NCI-H226 (cell line): ENCODE measurements at places on chromosomes 6 and 20.

DNA sequence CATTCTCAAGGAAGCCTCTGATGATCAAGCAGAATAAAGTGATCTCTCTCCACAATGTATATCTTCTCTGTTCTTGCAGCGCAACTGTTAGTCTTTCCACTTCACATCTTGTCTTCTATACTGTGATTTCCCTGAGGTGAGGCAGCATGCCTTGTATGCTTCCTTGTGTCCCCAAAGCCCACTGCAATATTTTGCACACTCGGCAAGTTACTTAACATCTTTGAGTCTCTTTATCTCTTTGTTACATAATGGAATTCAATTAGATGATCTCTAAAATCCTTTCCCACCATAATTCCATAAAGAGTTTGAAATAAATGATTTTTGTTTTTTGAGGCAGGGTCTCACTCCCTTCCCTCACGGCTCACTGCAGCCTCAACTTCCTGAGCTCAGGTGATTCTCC lies 40.4 kb upstream of the ALDH8A1 start:
- no peak for DNase-seq

- DNase-seq, result no peak
Measured at GRCh38 chr20:60648556-60648955, 603.5 kb upstream of the CDH4 start.

- peak; percentile 52 for DNase-seq
Measured at GRCh38 chr20:20731945-20732296, 19.5 kb upstream of the RALGAPA2 start.

DNA sequence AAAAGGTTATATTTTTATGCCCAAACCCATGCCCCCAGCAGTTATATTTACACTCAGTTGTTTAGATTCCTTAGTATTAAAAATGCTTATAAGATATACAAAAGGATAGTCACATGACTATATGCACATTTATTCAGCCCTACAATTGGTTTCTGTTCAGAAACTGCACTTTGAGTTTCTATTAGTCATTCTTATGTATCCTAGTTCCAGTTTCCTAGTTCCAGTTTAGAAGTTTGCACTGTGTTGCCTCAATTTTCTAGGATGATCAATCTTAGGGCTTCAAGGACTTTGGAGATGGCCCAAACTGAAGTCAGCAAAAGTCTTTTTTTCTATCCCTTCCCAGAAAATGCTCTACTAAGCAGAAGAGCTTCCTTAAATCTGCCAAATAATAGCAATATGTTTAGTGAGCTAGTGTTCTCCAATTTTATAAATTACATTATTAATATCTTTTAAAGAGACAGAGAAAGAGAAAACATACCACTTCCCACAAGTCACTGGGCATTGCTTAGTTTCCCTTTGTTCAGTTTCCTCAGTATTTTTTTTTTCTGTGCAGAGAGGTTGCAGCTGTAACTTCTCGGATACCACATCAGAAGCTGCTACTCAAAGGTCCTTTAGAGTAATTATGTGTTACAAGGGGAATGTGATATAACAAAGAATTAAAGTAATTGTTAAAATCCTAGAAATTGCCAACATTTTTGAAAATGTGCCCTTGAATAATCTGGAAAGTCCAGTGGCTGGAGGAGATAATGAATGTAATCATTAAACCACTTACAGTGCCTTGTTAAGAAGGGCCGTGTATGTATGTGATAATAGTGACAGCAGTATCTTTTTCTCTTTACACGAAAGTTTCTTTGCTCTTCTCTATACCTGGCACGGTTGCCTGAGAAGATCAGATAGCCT lies 138.8 kb downstream of the KHDRBS2 start:
- no peak for DNase-seq

DNA sequence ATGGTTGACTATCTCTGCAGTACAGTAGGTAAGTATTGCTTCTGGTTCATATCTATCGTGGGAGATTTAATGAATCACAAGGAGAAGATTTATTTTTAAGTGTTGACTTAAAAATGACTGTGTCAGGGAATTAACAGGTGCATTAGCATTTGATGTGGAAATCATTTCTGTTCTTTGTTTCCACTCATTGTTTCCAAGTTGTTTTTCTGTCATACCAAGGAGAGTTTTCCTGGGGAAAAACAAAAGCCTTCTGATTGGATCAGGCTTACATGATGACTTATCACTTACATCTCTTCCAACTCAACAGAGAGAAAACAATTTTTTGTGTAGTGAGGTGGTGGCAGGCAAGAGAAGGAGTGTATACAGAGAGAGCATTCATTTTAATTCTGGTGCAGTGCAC lies 686.4 kb downstream of the HTR1B start:
- no peak for DNase-seq

GRCh38 chr6:66851930-66852329 lies 1144.9 kb upstream of the EYS start:
- no peak for DNase-seq

DNA sequence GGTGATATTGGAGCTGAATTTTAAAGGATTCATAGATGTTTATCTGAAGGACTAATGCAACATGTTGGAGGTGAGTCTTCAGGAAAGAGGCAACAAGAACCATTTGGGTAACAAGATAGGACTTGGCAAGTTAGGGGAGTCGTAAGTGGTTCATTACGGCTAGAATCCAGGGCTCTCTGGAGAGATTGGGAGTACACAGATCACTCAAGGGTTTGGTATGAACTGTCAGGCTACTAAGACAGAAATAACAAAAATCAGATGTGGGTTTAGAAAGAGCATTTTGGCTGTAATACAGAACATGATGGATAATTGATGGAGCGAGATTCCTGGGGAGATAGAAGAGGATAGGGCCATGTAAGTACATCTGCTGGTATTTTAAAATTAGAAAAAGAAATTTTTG lies 86.3 kb upstream of the ESR1 start:
- DNase-seq, result no peak

DNA sequence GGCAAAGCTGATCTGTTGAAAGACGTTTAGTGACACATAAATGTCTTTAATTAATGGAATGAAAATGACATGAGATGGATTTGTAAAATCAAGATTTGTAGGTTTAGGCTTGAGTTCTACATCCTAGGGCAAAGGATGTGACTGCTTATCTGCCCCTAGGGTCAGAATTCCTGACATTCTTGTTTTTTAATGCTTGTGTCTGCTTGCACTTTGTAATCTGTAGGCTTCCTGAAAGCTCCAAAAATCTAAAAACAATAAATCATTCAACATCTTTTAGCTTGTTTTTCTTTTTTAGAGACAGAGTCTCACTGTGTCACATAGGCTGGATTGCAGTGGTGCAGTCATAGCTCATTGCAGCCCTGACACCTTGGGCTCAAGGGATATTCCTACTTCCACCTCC lies 107.9 kb upstream of the MLIP start:
- DNase-seq, result no peak

DNA sequence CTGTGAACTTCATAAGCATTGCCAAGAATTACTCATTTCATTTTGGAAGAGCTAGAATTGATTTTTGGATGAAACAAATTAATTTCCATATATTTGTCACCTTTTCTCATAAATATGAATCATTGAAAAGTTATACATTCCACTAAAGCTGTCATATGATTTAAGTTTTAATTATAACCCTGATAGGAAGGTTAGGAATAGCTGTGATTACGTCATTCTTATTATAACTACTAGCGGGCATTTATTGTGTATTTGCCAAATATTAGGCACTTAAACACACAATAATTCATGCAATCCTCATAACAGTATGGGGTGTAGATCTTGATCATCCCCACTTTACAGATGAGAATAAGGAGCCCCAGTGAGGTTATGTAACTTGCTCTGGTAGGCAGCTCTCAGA lies 77.4 kb upstream of the ENPP5 start:
- DNase-seq, result no peak

DNA sequence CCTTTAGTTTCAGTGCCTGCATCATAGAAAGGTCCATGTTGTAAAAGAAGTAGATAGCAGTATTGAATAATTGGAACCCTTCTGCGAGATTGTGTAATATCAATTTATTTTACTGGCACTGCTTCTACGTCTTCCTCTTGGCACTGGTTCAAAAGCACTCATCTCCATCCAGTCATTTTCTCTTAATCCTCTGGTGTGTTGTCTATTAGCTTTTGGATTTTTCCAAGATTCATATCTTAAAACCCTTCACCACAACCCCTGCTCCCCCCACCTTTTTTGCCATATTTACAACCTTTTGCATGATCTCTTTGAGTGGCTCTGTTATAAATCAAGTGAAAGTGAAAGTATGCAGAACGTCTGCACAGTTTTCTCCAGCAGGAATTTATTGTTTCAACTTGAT lies 76.6 kb upstream of the HSF2 start:
- no peak for DNase-seq

DNA sequence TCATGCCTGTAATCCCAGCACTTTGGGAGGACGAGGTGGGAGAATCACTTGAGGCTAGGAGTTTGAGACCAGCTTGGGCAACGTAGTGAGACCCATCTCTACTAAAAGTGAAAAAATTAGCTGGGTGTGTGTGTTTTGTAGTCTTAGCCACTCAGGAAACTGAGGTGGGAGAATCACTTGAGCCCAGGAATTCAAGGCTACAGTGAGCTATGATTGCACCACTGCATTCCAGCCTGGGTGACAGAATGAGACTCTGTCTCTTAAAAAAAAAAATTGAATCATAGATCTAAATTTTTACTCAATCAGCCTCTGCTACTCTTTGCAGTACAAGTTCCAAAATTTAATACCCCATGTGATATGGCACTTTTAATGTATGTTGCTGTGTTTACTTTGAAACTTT lies 121.6 kb downstream of the ARMC2 start:
- no peak for DNase-seq

- peak; percentile 26 for DNase-seq
Measured at GRCh38 chr20:50012282-50013263, 29.8 kb downstream of the SNAI1 start.

DNA sequence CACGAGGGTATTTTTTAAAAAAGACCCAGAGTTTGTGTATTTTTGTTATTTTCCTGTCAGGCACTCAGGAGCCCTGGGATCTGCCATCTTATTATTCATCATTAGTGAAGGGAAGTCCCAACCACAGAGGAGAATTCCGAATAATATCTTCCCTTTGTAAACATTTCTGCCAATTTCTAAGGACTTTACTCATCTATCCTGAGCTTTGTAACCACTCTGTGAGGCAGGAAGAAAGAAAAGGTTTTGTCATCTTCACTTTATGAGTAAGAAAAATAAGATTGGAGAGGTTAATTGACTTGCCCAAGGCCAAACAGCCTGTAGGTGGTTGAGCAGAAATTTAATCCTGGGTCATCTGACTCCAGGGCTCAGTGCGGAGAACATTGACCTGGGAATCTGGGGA lies 23.0 kb upstream of the IYD start:
- peak; percentile 34 for DNase-seq

GRCh38 chr20:40317156-40317790 lies 371.8 kb downstream of the MAFB start:
- no peak for DNase-seq

DNA sequence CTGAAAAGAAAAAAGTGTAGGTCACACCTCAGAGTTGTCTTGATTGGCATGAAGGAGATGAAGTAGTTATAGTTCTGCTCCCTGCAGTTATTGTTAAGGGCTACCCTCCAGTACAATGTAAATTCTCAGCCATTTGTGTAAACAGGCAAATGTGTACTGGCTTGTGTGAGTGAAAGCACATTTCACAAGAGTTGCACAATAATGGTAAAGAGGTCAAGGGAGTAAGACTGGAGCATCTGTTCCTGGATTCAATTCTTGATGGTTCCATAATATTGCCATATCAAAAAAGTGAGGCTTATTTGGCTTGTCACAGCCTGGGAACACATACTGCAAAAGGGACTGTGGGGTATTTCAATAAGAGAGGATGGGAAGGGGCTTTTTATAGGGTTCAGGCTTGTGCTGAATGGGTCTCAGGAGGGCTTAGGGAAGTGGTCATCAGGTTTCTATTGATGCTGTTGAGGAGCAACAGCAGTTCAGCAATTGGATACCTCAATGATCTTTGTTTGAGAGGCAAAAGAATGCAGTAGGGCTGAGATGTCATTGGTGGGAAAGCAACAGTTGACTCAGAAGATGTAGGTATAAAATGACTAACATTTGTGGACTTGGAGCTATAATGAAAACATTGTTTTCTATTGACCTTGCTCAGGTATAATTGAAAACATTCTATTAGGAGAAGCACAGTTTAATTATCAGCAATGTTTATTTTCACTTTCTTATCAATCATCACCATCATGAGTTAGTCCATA lies 402.6 kb downstream of the BCKDHB start:
- no peak for DNase-seq

GRCh38 chr20:1853473-1853872 lies 41.7 kb upstream of the SIRPA start:
- DNase-seq, result no peak

GRCh38 chr20:20413810-20414281 lies 45.9 kb downstream of the INSM1 start:
- DNase-seq, result no peak

GRCh38 chr20:13111249-13111911 lies 102.6 kb downstream of the SPTLC3 start:
- no peak for DNase-seq

DNA sequence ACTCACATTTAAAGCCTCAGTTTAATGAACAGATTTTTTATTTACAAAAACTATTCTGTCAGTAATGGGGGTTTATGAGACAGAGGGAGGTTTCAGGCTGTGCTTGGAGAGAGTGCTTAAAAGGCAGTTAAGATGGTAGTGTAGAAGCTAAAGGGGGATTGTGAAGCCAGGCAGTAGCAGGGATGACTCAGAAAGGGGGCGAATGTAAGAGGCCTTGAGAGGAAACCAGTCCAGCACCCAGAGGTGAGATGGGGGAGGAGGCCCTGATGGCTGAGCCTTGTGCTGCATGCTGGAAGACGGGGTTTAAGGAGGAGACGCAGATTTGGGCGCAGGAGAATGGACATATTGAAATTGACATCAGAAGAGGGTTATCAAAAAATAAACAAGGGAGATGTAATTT lies 6.6 kb upstream of the SERPINB9 start:
- DNase-seq, result peak; percentile 26

DNA sequence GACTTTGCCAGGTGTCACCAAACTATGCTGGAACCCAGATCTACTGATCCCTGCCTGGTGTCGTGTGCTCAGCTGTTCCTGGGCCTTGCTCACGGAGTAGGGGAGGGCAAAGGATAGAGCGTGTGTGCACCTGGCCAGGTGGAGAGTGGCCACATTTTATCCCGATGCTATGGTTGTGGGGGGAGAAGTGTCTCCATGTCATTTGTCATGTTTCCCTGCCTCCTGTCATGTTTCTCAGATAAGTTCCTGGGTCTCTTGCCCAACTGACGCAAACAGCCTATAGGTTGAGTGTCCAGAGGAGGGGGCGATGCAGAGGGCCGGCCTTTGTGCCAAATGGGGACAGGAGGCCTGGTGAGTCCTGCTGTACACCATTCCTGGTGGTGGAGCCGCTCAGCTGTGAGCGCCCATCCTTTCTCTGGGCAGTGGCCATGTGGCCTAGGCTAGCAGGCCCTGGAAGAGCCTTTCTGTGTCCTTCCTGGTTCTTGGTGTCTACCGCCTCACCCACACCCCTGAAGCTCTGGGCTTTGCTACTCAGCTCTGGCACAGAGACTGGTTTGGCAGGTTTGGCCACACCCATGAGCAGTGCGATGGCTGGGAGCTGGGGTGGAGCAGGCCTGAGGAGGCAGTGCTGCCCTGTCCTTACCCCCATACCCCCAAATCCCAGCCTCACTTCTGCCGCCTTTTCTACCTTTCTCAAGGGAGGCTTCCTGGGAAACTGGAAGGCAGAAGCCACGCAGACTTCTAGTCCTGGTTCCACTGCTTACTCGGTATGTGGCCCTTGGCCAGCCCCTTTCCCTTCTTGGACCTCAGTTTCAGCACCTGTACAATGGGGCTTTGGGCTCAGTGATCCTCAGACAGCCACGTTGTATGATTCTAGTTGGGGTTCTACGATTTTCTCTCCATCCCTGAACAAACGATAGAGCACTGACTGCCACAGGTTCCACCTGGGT lies 32.3 kb upstream of the EPB41L1 start:
- no peak for DNase-seq
